Ascending aorta (tissue), 2 donors: ENCODE measurements at places on chromosomes 16 and 17.

- H3K27me3 ChIP-seq, result no peaks in the 10 kb centered on the region
- peaks cover 8% of the 10 kb centered on the region for H3K4me1 ChIP-seq
- no peaks in the 10 kb centered on the region for H3K36me3 ChIP-seq
- peak overlapping the region; percentile 98 for H3K27ac ChIP-seq
Observed at GRCh38 chr16:67030221-67030962, 1.4 kb downstream of the CBFB start.

GRCh38 chr16:55754056-55754455 lies 78.8 kb downstream of the CES1 start:
- no peaks in the 10 kb centered on the region for H3K36me3 ChIP-seq
- H3K4me1 ChIP-seq, result no peaks in the 10 kb centered on the region
- H3K27ac ChIP-seq, result no peak overlapping the region
- no peak overlapping the region for H3K4me3 ChIP-seq
- no peak for DNase-seq

DNA sequence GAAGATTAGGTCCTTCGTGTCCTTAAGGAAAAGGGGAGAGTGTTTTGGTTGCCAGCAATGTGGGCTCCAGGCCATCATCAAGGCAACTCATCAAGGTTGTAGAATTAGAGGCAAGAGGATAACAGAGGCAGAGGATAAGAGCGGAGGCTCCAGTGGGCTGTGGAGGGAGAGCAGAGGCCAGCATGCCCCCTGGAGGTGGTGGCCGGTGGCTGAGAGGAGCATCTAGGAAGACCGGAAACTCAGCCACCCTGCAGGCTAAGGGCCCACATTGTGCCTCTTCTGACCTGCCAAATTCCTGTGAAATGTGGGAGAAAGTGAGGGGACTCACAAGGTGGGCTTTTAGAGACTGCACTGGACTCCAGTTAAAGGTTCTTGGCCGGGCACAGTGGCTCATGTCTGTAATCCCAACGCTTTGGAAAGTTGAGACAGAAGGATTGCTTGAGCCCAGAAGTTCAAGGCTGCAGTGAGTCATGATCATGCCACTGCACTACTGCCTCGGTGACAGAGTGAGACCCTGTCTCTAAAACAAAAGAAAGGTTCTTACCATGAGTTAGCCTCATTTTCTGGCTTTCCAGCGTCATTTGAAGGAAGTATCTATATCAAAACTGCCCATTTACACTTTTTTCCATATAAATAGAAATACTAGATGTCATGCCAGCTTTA lies 62.7 kb upstream of the ADORA2B start:
- DNase-seq, result no peak
- H3K4me3 ChIP-seq, result no peak overlapping the region
- H3K27me3 ChIP-seq, result no peaks in the 10 kb centered on the region
- no peak overlapping the region for H3K27ac ChIP-seq

DNA sequence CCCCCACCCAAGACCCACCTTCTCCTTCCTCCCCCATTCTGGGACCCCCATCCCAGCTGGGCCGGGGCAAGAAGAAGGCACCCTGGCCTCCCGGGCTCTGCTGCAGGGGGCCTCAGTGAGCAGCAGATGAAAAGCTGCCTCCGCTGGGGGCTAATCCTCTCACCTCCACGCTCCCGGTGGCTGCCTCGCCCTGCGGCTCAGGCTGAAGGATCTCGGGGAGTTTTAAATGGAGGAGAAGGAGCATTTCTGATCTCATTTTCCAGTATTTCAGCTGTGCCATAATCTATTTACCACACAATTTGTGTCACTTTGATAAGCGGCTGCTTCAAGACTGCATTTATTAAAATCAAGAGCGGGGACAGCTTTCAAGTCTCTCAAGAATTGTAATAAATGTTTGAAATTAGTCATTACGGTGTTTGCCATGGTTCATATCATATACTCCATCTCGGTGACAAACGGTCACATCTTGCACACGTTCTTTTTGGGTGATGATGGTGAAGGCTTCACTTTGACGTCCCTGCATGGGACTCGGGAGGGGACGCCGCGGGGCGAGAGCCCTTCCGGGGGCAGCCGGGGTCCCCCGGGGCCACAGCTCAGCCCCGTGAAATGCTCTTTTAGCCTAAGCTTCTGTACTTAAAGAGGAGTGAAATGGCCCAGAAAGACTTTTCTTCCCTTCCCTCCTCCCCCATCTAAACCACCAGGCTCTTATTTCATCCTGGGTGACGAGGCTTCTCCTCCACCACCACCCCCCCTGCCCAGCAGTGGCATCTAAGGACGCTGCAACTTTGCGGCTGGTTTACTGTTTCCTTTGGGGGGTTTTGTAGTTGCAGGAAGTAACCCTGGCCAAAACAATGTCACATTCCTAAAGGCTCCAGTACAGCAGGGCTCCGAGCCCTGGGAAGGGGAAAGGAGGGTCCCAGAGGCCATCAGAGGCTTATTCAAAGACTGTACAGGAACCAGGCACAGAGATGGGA lies 313.1 kb upstream of the TNRC6C start:
- no peaks in the 10 kb centered on the region for H3K27me3 ChIP-seq
- no peaks in the 10 kb centered on the region for H3K36me3 ChIP-seq
- H3K4me1 ChIP-seq, result peaks cover 4% of the 10 kb centered on the region
- DNase-seq, result peak; percentile 38

DNA sequence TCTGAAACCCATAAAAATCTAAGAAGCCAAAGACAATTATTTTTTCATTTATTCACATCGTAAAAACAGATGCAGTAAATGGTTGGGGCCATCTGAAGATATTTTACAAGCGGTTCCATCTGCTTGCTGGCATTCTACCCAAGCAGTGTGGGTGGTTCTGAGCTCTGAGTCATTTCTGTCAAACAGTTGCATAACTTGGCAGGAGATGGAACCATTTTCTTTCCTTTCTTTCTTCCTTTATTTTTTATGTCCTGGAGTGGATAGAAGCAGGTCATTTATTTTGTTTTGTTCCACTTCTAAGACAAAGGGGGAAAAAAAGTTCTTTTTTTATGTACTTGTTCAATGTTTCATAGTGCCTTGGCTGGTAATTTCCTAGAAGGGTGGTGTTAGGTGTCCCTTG lies 1151.9 kb upstream of the GOT2 start:
- DNase-seq, result no peak
- H3K27ac ChIP-seq, result no peak overlapping the region
- H3K36me3 ChIP-seq, result no peaks in the 10 kb centered on the region
- no peaks in the 10 kb centered on the region for H3K4me1 ChIP-seq
- no peaks in the 10 kb centered on the region for H3K27me3 ChIP-seq
- H3K4me3 ChIP-seq, result no peak overlapping the region

DNA sequence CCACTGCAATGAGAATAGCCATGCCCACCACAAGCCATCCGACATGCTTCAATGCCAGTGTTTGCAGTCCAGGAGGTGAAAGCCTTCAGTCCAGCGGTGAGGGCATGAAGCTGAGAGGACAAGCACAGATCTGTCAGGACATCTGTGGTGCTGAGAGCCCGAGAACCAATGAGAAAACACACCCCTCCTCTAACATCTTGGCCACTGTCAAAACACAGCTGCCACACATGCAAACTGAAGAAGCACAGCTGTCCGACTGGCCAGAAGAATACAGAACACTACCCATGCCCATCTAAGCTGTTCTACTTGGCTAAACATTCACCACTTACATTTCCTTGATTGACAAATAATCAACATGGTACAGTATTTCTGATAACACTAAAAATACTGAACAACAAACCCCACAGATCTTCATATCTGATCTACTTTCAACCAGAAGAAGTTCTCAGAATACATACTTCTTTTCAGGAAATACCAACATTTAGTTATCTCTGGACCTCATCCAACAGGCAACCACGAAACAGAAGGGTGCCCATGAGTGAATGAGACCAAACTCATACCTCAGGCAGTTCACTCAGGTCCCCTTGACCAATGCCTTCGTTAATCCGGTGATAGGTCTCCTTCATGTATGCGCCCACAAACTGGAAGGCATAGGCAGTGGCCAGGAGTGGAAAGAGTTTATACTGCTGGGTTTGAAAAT lies 10.2 kb upstream of the FBF1 start:
- H3K27me3 ChIP-seq, result no peaks in the 10 kb centered on the region
- H3K4me3 ChIP-seq, result no peak overlapping the region
- no peak overlapping the region for H3K27ac ChIP-seq
- DNase-seq, result no peak
- peaks cover 96% of the 10 kb centered on the region for H3K36me3 ChIP-seq

DNA sequence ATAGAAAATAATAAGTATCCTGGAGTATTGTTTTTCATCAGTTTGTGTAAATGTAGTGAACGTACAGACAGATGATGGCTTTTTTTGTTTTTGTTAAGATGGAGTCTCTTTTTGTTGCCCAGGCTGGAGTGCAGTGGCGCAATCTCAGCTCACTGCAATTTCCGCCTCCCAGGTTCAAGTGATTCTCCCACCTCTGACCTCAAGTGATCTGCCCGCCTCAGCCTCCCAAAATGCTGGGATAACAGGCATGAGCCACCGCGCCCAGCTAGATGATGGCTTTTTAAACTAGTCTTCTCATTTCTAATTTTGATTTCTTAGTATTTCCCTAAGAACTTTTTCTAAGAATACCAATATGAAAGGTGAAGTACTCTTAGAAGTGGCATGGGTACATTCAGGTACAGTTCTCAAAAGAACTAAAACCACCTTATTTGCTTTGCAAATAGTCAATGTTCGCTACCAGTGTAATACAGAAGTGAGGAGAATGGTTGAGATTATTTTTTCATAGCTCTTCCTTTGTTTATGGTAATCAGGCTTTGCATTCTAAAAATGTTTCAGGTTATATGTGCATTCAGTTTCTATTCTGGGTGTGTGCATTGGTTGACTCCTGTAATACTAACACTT lies 34.2 kb downstream of the TTC19 start:
- H3K27ac ChIP-seq, result no peak overlapping the region
- H3K36me3 ChIP-seq, result peaks cover 95% of the 10 kb centered on the region
- H3K27me3 ChIP-seq, result no peaks in the 10 kb centered on the region
- no peak for DNase-seq
- no peak overlapping the region for H3K4me3 ChIP-seq

- no peak for DNase-seq
- H3K27me3 ChIP-seq, result no peaks in the 10 kb centered on the region
- no peak overlapping the region for H3K4me3 ChIP-seq
- peaks cover 50% of the 10 kb centered on the region for H3K36me3 ChIP-seq
- no peak overlapping the region for H3K27ac ChIP-seq
- peaks cover 12% of the 10 kb centered on the region for H3K4me1 ChIP-seq
Observed at GRCh38 chr17:7462474-7463371, 16.7 kb downstream of the ZBTB4 start.

DNA sequence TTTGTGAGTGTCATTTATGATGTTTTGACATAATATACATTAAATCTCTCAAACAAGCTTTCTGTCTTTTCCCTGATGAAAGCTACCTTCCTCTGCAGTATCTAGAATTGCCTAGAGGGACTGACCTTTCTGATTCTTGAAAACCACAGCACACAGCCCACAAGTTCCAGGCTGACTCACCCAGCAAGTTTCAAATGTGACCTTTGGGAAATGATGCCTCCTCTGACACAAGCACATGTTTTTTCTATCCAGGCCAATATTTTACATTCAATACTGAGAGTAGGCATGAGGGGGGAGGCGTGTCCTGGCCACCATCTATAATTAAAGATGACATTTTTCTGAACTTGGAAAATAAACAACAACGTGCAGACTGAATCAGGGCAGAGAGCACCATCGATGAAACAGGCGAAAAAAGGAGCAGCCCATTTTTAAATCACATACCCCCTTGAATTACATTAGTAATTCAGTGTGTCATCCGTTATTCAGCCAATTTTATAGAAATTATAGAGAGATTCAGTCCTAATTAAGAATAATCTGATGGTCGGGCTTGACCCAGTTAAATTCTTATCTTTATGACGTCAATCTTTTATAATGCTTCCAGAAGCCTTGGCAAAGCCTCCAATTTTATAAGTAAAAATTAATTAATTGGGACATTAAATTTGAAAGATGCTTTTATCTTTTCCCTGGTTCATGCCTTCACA lies 292.6 kb upstream of the CDH11 start:
- DNase-seq, result no peak
- no peaks in the 10 kb centered on the region for H3K27me3 ChIP-seq
- no peaks in the 10 kb centered on the region for H3K4me1 ChIP-seq
- no peaks in the 10 kb centered on the region for H3K36me3 ChIP-seq

DNA sequence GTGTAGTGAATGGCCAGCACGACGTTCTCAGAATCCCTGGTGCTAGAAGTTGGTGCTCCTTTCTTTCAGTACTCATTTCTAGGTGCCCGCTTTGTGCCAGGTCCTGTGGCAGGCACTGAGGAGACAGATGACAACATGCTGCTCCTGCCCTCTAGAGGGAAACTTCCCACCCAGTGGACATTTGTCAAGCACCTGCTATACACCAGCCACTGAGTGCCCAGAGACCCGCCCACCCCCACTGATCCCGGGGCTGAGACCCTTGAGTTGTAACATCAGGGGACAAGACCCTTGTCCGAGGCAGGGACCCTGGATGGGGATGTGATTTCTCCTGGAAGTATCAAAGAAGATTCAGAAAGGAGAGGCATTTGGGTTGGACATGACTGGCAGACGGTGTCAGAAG lies 25.1 kb downstream of the UNC13D start:
- no peak overlapping the region for H3K27ac ChIP-seq
- peaks cover 90% of the 10 kb centered on the region for H3K36me3 ChIP-seq
- no peaks in the 10 kb centered on the region for H3K27me3 ChIP-seq
- no peak overlapping the region for H3K4me3 ChIP-seq
- DNase-seq, result no peak
- H3K4me1 ChIP-seq, result no peaks in the 10 kb centered on the region

GRCh38 chr16:47258874-47259461 lies 115.2 kb upstream of the NETO2 start:
- H3K27ac ChIP-seq, result no peak overlapping the region
- no peaks in the 10 kb centered on the region for H3K27me3 ChIP-seq
- no peak for DNase-seq
- no peaks in the 10 kb centered on the region for H3K4me1 ChIP-seq

GRCh38 chr16:66035096-66035495 lies 331.4 kb upstream of the CDH5 start:
- H3K4me1 ChIP-seq, result peaks cover 8% of the 10 kb centered on the region
- H3K36me3 ChIP-seq, result no peaks in the 10 kb centered on the region
- H3K4me3 ChIP-seq, result no peak overlapping the region
- DNase-seq, result no peak
- no peaks in the 10 kb centered on the region for H3K27me3 ChIP-seq
- H3K27ac ChIP-seq, result no peak overlapping the region

GRCh38 chr17:81405411-81405872 lies 10.2 kb downstream of the BAHCC1 start:
- peak overlapping the region; percentile 91 for H3K27ac ChIP-seq
- peak overlapping the region; percentile 91 for H3K4me3 ChIP-seq
- H3K4me1 ChIP-seq, result peaks cover 59% of the 10 kb centered on the region
- H3K27me3 ChIP-seq, result no peaks in the 10 kb centered on the region

GRCh38 chr16:89237733-89238132 lies 20.2 kb downstream of the ZNF778 start:
- peaks cover 6% of the 10 kb centered on the region for H3K4me1 ChIP-seq
- no peaks in the 10 kb centered on the region for H3K27me3 ChIP-seq
- DNase-seq, result no peak
- no peak overlapping the region for H3K4me3 ChIP-seq
- no peak overlapping the region for H3K27ac ChIP-seq
- H3K36me3 ChIP-seq, result peaks cover 14% of the 10 kb centered on the region
